ENCODE measurements at places on chromosomes 16 and 17.

DNA sequence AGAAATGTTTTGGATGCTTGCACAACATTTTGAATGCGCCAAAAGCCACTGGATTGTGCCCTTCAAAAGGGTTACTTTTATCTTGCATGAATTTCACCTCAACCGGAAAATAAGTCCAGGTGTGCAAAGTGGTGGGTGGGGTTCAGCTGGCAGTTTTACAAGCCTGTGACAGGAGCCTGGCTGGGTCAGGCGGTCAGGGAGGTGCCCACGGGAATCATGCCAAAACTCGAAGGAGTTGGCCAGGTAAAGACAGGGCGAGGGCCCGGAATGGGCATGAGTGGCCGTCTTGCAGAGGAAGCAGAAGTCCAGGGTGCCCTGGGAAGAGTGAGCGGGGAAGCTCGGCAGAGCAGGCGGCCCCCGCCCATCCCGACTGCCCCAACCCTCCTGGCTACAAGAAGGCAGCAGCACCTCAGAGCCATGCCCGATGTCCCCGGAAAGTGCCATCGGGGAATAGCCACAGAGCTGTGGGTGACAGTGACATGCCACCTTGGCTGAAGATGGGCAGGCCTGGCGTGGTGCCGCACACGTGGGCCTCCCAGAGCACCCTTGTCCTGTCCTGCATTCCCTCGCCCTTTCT is 19.1 kb upstream of the CACNG1 start:
- DNase-seq: no peak

DNA sequence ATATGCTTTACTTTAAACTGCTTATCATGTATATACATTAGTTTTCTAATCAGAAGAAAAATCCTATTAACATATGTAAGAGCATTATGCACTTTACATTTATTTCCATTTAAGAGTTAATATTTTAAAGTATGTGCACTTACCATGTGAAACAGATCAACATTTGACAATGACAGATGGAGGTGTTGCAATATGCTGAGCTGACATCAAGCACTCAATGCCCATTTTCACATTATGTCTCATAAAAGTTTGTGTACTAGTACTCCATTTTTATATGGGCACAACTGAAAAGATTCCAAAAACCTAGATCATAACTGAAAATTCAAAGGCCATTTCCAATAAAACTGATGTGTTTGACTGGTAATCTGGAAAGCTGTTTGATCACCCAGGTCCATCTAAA is 420.9 kb upstream of the SOX9 start:
- no peak for DNase-seq

- no peak for DNase-seq
Observed at GRCh38 chr17:36813357-36813756, 123.9 kb upstream of the LHX1 start.

DNA sequence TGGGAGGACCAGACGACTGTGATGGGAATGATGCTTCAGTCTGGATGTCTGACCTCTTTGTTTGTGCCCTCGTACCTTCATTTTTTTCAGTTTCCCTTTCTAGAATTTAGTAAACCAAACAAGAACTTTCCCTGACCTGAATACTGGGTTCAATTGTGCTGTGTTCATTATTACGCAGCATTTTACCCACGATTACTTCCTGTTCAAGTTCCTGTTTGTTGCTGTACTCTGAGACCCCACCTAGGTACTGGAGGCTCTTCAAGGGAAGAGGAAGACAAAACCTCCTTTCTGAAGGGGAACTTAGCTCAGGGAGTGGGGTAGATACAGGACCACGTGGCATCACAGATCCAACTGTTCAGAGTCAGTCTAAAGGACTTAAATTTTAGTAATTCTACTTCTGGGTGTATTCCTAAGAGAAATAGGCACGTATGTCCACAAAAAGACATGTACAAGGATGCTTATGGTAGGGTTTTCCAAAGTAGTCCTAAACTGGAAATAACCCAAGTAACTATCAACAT is 9.2 kb upstream of the PRKCB start:
- DNase-seq: no peak

GRCh38 chr16:12043953-12044352 is 67.4 kb downstream of the SNX29 start:
- DNase-seq: no peak

DNA sequence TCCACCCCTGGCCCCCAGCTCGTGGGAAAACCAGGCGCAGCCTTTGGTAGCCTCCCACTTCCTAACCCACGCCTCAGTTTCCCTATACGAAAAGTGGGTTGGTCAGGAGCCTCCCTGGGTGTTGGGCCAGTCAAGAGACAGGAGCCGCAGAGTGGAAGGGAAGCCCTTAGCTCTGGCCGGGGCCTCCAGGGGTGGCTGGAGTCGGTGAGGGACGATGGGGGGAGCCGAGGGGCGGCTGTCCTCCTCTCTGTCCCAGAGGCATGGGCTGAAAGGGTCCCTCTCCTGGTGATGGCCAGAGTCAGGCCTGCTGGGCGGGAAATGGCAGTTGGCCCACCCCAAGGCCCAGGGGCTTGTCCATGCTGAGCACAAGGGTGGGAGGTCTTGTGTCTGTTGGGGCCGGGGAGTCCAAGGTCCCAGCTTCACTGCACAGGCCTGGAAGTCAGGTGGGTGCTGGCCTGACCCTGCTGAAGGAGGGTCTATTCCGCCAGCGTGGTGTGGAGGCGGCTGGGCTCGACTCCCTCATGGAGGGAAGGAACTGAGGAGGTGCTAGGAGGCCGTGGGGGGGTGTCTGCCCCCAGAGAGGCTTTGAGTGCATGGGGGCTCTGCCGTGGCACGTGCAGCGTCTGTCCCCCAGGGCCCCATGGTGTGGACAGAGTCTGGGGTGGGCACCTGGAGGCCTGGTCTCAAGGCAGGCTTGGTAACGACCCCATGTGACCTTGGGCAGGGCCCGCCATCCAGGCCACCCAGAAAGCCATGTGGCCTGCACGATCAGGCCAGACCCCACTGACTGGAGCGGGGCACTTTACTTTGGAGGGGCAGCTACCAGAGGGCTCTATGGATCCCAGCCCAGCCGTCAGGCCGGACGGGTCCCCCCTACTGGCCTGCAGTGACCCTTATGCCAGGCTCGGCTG is 1.1 kb downstream of the SLC16A3 start:
- DNase-seq: no peak

- DNase-seq: no peak
Observed at GRCh38 chr17:28612936-28613872, 781 bp downstream of the RSKR start.

DNA sequence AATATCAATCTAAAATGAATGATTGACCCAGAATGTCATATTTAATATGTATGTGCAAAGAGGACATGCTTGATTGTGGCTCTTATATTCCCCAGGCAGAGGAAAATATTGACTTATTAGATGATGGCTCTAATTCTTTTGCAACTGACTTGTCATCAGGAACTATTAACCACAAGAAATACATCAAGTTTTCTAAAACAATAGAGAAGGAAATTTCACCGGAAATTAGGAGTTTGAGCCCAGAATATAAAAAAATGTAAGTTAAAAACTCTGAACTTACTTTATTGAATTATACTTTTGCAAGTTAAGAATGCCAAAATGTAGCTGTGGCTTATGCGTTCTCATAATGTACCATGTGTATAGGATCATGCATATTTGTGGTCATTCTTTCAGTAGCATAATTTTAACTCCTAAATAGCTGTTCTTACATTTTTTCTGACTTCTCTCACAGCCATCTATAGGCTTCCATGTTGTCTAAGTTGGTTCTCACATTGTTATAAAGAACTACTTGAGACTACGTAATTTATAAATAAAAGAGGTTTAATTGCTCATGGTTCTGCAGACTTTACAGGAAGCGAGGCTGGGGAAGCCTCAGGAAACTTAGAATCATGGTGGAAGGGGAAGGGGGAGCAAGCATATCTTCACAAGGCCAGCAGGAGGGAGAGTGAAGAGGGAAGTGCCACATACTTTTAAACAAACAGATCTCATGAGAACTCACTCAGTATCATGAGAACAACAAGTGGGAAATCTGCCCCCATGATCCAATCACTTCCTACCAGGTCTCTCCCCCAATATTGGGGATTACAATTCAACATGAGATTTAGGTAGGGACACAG is 11.6 kb downstream of the EFCAB13 start:
- DNase-seq: no peak

DNA sequence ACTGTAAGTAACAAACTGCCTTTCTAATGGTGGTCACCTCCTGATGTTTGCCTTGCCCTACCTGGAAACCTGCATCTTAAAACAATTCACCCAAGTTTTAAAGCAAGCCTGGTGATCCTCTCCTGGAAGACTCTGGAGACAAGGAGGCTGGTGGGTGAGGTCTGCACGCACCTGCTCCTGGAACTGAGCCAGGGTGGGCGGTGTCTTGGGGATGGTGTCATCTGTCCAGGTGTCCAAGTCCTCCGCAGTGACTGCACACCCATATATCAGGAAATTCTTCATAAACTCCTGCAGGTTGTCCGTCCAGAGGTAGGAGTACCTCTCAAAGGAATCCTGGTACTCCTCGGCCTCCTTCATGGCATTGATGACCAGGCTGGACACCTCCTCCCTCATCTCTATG is 44.9 kb downstream of the DNAH17 start:
- no peak for DNase-seq

GRCh38 chr17:77153999-77154586 is 13.3 kb downstream of the SEC14L1 start:
- no peak for DNase-seq

GRCh38 chr16:70695331-70696070 is 9.6 kb upstream of the MTSS2 start:
- no peak for DNase-seq

DNA sequence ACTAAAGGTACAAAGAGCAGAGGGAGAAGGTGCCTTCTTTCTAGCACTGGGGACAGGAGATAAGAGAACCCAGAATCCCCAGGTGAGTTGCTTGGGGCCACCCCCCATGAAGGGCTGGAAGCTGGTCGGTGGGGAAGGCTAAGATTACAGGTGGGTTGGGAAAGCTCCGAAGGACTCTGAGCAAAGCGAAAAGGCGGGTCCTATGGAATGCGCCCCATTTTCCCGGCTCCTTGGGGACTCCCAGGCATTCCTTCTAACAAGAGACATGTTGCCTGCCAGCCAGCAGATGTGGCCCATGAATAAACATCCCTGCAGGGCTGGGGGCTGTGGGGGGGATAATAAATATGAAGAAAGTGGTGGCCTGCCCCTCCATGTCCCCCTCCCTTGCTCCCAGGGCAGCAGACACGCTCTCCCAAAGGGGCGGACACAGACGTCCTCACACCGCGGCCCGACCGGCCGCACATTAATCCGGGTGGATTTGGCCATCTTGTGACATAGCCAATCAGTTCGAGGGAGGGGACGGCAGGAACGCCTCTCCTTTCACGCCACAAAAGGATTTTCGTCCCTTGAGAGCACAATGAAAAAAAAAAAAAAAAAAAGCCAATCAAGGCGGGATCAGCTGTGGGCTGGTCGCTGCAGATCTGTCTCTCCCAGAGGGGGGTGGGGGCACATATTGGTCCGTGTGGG is 98.5 kb downstream of the SOX9 start:
- no peak for DNase-seq

Measured in HS-5 (cell line).